ENCODE measurements at places on chromosomes 13 and 19.

GRCh38 chr19:32367063-32367462, 21.7 kb downstream of the ZNF507 start:
- DNase-seq = no peak

- no peak for DNase-seq
These were observed 997.1 kb downstream of the EFNB2 start for GRCh38 chr13:105538346-105538745.

DNA sequence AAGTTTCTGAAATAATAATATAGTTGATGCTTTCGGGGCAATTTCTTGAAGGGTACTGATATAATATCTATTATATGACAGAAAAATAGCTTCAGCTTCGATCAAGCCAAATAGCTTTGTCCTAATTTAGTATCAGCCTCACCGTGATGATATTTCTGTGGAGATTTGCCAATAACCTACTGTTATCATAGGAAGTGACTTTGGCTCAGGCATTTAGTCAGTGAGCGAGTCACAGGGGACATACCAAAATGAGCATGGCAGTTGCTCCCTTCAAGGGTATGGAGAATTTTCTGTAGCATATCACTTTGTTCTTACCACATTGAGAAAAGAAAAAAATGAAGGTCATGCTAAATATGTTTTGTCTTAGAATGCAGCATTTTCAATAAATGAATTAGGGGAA, 767.6 kb upstream of the SLITRK1 start:
- DNase-seq = no peak

- no peak for DNase-seq
These were observed 3.3 kb downstream of the LMO7 start for GRCh38 chr13:75639454-75639853.

DNA sequence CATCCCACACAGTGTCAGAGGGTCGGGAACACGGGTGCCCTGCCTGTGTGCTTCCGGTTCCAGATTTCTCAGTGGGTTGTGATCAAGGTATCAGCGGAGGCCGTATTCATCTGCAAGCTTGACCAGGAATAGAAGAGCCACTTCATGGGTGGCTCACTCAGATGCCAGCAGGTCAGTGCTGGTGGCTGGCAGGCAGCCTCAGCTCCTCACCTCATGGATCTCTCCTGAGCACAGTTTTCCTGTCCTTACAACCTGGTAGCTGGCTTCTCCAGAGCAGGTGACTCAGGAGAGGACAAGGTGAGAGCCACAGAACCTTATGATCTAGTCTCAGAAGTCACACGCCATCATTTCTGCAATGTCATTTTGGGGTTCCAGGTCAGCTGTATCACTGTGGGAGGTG, 44.8 kb upstream of the SPATA13 start:
- no peak for DNase-seq

DNA sequence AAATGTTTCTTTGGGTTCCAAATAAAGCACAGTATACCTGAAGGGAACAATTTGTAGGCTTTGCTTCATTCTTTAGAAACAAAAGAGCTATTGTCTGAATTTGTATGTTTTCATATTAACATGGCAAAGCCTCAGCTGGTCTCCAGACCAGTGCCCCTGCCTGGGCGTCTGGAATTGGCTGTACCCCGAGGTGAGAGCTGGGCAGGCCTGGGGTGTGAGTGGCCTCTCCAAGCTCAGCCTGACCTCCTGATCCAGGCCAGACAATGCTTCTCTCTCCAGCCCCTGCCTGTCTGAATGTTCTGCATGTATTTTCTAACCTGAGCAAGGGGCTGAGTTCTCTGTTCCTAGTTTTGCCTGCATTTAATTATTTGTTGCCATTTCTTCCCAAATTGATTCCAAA, 66.3 kb upstream of the MCF2L start:
- DNase-seq = no peak

- no peak for DNase-seq
These were observed 5.2 kb downstream of the PLEKHJ1 start for GRCh38 chr19:2230807-2231533.

DNA sequence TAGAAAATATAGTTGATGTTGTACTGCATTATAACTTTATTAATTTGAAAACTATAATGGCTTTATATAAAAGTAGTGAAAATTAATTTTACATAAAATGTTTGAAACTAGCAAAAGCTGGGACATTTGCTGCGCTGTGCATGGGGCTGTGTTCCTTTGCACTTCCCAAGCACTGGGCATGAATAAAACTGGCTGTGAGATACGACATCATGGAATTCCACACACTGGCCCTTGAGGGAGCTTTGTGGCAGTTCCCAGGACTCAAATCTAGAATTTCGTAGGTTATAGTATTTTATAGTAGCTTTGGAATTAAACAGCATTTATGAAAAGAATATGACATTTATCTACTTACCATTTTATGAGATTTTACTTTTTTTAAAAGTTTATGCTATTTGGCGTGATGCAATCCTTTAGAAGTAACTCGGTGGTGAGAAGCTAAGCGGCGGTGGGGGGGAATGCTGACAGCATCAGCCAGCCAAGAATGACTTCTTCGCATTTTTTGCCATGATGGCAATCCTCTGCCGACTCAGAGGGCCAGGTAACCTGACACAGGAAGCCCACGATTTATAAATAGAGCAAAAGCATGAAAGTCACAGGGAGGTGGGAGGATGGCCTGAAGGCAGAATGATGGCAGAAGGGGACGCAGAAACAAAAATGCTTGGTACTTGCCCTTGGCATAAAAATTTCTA, 553.5 kb downstream of the MYO16 start:
- DNase-seq = no peak

DNA sequence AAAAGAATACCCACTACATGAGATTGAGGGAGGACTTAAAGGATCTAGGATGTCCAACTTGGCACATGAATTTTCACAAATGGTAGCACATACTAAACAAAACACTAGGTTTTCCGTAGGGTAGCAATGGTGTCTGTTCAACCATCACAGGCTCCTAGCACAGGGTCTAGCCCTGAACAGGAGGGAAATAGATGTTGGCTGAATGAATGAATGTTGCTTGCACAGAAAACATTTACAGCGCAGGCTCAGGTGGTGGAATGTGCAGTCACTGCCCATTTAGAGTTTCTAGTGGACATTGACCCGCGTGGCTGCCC, 1.9 kb upstream of the MYCBP2 start:
- no peak for DNase-seq

- DNase-seq = no peak
These were observed 1178.0 kb downstream of the UQCRFS1 start for GRCh38 chr19:28034936-28035335.

GRCh38 chr19:35352448-35353304, 5.0 kb downstream of the FFAR1 start:
- DNase-seq = peak; percentile 78

GRCh38 chr13:23160638-23161480, 19.9 kb upstream of the SGCG start:
- DNase-seq = peak; percentile 7

DNA sequence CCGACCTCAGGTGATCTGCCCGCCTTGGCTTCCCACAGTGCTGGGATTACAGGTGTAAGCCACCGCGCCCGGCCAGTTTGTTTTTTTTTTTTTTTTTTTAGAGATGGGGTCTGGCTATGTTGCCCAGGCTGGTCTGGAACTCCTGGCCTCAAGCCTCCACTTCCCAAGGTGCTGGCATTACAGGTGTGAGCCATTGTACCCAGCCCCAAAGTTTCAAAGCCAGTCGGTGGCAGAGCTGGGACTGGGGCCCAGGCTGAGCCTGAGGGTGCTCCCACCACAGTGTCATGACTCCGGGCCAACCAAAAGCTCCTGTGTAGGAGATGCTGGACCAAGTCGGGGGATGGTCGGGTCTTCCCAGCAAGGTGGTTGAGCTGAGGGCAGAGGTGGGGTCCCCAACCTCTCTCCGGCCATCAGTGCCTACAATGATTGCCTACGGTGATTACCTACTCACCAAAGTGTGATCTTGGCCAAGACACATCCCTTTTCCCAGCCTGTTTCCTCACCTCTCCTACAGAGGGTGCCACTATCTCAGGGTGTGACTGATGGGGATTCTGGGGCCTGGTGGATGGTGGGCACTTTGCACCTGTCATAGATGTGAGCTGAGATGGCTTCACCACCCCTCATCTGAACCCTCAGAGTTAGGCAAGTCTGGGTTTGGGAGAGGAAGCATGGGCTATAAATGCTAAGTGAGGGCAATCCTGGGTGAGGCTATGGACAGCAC, 5.9 kb upstream of the SAMD1 start:
- no peak for DNase-seq

GRCh38 chr13:79455331-79455730, 25.6 kb upstream of the NDFIP2 start:
- no peak for DNase-seq

- DNase-seq = no peak
These were observed 145.5 kb upstream of the MAB21L1 start for GRCh38 chr13:35621989-35622388.

All from NAMALWA (cell line).